ENCODE measurements at places on chromosomes 13 and 19. TPM values are rescaled to one million over a fixed set of nuclear protein-coding genes. Genes with fewer than 3 reads are reported as not detected.

Gene CYP4F8
- not detected for total RNA-seq

Gene RPS28
- total RNA-seq, result 293 TPM

Gene RASIP1
- total RNA-seq, result 74.0 TPM

Gene MBD3L5
- total RNA-seq, result not detected

Gene KLK4
- not detected for total RNA-seq

Gene FPR3
- total RNA-seq, result under 0.01 TPM

Gene CACNG8
- total RNA-seq, result under 0.01 TPM

Gene C1QTNF9B
- not detected for total RNA-seq

Gene SH2D3A
- 3.0 TPM for total RNA-seq
